ENCODE measurements at places on chromosomes 1 and 21.

DNA sequence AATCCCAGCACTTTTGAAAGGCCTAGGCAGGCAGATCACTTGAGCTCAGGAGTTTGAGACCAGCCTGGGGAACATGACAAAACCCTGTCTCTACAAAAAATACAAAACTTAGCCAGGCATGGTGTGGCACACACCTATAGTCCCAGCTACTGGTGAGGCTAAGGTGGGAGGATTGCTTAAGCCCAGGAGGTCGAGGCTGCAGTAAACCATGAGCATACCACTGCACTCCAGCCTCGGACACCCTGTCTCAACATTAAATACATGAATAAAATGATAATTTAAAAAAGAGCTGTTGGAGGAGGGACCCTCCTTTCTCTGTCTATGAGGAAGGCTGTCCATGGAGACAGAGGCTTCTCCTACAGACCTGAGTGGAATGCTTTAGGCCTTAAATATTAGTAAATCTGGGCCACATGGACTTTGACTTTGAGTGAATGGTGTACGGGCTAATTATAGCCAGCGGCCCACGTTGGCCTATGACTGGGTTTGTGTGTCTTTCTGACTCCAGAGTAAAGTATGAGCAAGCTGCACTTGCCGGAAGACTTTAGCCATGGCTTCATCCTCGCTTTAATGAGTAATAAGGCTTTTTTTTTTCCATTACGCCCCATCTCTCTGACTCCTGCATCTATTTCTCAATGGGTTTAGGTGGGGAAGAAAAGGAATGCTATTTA lies 21.3 kb downstream of the RAB3B start:
- DNase-seq, result no peak

DNA sequence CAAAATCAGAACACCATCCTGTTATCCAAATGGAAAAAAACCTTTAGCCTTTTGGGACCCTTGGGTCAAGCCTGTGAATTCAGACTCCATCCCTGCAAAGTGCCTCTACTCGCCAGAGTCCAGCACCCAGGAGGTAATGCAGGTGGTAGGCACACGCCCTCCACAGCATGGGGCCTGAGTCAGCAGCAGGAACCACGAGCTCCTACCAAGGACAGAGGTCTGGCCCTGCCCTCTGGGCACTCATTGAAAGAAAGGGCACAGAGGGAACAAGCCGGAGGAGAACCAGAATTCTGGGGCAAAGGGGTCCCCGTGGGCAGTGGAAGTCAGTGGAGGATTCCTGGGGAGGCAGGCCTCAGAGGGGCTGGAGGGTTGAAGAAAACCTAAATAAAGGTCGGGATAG lies 438.1 kb downstream of the NPHP4 start:
- no peak for DNase-seq

DNA sequence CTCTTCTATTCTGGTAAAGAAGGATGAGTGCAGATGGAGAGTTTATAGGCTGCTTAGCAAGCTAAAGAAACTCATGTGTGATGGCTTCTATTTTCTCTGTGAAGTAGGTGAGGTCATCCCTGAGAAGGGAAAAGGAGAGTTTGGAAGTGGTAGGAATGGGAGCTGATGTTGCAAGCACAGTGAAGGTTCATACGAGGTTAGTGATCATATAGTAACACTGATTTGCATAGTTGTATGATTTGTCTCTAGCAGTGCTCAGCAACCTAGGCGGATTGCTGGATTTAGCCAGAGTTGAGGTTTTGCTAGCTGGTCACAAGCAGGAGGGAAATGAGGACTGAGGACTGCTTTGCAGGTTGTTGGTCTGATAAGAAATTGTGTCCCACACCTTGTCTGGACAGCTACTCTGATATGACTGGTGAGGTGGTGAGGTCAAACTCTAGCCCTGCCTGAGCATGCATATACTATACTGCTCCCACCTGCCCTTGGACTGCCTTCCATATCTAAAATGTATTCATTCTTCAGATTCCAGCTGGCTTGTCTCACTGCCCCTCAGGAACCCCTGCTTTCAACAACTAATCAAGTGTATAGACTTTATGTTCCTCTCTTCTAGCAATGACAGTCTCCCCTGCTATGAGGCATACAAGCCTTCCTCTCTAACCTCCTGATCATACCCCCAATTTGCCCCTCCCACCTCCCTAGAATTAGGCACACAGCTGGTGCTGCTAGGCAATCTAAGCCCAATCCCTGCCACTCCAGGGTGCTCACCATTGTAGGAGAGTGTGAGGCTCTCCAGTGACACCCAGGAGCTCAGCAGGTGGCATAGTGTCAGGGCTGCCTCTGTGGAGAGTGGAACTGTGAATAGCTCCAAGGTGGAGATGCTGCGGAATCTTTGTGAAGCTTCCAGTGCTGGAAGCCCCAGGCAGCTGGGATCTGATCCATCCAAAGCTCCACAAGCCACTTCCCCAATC lies 18.5 kb downstream of the LRRC41 start:
- no peak for DNase-seq

DNA sequence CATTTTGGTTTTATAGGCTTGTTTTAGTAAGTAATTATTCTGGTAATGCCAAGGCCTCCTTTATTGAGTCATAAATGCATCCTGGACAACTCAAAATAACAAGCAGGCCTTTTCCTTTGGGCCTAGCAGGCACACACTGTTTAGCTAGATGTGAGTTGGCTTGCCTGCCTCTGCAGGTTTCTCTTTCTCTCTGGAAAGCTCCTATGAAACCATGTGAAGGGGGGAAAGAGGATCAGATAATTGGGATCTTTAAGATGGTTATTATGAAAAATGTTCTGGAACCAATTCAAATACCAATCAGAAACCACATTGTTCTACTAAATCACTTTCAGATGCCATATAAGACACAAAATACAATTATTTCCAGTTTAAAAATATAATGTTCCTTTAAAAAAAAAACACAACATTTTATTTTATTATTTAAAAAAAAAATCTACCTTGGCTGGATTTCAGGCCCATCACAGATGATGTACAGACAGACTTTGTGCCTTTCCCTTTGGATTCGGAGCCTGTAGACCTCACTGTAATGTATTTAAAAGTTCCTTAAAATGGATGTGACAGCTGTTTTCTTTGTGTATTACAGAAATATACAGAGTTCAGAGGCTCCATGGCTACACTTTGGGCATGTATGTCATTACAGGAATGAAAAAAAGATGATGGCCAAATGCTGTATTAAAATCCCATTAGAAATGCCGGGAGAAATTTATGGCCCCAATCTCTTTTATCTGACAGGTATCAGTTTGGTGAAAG lies 80.2 kb downstream of the NTMT2 start:
- DNase-seq, result no peak

- DNase-seq, result no peak
Observed at GRCh38 chr1:22380024-22380785, 71.4 kb upstream of the ZBTB40 start.

- DNase-seq, result no peak
Observed at GRCh38 chr1:184212649-184213314, 161.3 kb downstream of the TSEN15 start.

All from left lobe of liver (tissue), 2 donors.